ENCODE measurements at places on chromosomes 7 and 10.

GRCh38 chr10:61125560-61126170, 181.7 kb upstream of the RHOBTB1 start:
- no peak for DNase-seq

DNA sequence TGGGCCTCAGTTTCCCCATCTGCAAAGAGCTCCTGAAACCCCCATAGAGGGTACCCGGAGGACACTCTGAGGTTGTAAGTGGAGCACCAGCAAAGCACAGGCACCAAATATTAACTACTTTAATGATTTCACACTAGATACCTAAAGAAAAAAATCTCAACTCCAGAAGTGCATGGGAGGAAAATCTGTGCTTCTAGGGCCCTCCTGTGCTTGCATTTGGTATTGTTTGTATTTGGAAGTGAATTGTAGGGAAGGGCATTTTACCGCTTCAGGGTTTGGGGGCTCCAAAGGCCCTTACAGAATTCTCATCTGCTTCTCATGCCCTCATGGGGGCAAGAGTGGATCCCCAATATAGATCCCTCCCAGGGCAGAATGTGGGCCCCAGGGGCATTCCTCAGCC, 22.4 kb upstream of the DRGX start:
- no peak for DNase-seq

GRCh38 chr10:86300931-86301830, 65.4 kb downstream of the GRID1 start:
- no peak for DNase-seq

DNA sequence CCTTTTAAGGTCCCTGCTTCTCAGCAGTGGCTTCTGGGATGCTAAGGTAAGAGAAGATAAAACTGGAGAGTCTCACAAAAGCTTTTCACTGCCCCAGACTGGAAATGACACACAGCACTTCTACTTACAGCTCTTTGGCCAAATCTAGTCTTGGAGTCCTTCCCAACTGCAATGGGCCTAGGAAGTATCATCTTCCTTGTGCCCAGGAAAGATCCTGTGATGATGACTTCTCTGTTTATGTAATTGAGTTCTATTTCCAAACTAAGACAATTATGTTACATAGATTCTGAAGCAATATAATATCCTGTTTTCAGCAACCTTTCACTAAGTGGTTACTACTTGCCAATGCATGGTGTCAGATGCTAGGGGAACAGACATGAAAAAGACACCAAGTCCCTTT, 234.1 kb downstream of the PTEN start:
- no peak for DNase-seq
